ENCODE measurements at places on chromosomes 12 and 14.
A peak's percentile ranks its signal among the peaks of the same experiment; 100 is the strongest.

- DNase-seq = no peak
These were observed 460 bp upstream of the SYNE2 start for GRCh38 chr14:63852271-63852816.

DNA sequence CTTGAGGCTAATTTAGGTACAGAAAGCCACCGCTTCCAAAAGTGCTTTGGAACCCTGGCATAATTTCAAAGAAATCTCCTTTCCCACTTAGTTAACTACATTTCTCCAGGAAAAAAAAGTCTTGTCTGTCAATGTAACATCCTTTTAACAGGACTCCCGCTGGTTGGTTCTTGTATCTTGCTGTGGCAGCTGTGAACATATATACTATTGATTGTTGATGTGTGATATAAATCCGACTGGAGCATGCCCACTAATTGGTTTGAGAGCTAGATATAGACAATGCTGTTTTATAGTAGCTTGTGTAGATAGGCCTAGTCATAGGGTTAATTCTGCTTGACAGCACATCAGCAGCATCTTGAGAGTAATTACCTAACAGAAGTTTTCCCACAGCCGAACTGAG, 89.6 kb downstream of the MSRB3 start:
- no peak for DNase-seq

DNA sequence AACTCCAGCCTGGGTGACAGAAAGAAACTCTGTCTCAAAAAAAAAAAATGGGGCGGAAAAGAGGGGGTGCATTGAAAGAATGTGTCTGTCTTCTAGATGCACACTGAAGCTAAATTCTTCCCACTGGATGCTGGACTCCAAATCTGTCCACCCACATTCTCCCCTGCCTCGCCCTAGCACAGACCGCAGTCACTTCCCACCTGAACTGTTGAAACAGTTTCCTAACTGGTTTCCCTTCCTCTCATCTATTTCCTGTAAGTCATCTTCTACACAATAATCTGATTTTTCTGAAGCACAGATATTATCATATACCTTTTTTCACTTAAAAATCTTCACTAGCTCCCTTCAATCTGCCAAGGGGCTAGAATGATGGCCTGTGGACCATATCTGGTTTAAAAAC, 1.5 kb upstream of the HCAR1 start:
- no peak for DNase-seq

DNA sequence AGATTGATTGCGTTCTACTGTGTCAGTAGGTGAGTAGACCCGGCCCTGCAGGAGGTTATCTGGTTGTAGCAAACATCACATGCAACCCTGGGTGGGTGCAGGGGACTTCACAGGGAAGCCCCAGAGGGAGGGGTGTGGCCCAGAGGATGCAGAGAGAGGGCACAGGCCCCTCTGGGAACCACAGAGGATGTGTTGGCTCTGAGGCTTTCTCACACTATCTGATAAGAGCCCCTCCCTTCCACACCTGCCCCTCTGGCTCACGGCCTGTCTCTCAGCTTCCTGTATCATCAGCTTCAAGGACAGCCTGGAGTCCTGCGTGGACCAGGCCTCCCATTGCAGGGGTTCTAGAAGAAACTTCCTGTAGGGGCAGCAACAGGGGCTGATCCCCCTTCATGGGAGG, 101.9 kb downstream of the RIN3 start:
- peak; percentile 52 for DNase-seq

GRCh38 chr14:75570797-75571196, 7.6 kb upstream of the FLVCR2 start:
- no peak for DNase-seq

GRCh38 chr12:131105351-131105735, 151.6 kb downstream of the ADGRD1 start:
- DNase-seq = no peak

GRCh38 chr12:57369202-57369601, 61.6 kb downstream of the R3HDM2 start:
- DNase-seq = no peak

GRCh38 chr12:121784460-121784859, 9.0 kb downstream of the RHOF start:
- no peak for DNase-seq

GRCh38 chr12:13749389-13749788, 232.0 kb downstream of the GRIN2B start:
- DNase-seq = no peak

- DNase-seq = peak; percentile 88
These were observed at the start of gene UBC for GRCh38 chr12:124914392-124915238. UBC (minus strand) TSS chr12:124914650; CDS start chr12:124913771, 879 bp downstream.

DNA sequence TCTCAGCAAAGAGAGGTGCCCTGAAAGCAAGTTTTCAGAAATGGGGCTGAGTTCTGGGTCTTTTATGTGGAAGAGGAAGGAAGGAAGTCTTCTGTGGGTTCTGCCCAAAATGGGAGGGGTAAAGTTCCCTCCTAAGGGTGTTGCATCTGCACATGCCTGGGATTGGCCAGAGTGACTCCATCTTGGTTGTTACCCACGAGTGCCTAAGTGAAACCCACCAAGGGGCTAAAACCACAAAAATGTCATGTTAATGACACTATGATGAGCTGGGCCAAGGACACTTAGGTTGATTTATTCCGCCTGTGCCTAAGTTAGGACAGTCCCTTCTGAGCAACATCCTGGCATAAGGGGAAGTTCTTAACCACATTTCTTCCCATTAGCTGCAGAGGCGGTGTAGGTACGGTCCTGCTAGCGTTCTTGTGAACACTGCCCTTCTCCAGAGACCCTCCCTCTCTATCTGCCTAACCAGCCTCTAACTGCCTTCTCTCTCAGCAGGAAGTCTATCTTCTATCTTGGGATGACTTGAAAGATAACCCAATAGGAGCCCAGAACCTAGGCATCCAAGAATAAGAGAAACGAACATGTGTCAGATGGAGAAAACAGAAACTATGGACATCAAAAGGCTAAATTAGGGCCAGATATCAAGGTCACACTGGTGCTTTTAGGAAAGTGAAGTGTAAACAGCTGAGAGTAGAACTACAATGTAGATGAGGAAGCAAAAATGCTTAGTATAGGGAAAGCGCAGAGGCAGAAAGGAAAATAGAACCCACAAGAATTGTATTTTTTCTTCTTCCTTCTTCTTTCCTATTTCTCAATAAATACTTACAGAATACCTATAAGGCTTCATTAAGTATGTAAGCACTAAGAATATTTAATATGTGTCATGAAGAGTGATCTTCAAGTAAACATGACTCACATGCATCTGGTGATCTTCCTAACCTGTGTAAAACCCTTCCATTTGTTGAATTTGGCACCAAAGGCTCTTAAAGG, 104.2 kb upstream of the AMN1 start:
- peak; percentile 1 for DNase-seq

GRCh38 chr12:118649765-118650585, 273.6 kb downstream of the SUDS3 start:
- DNase-seq = no peak

- DNase-seq = no peak
These were observed 76.5 kb upstream of the CLMN start for GRCh38 chr14:95396221-95396620.

Measured in T-helper 9 cell (primary cell).